ENCODE measurements at places on chromosomes 1 and 21.

GRCh38 chr1:68379085-68379478, 70.7 kb downstream of the RPE65 start:
- no peak for DNase-seq

- DNase-seq, result no peak
Observed at GRCh38 chr1:17682400-17682799, 72.7 kb upstream of the ACTL8 start.

DNA sequence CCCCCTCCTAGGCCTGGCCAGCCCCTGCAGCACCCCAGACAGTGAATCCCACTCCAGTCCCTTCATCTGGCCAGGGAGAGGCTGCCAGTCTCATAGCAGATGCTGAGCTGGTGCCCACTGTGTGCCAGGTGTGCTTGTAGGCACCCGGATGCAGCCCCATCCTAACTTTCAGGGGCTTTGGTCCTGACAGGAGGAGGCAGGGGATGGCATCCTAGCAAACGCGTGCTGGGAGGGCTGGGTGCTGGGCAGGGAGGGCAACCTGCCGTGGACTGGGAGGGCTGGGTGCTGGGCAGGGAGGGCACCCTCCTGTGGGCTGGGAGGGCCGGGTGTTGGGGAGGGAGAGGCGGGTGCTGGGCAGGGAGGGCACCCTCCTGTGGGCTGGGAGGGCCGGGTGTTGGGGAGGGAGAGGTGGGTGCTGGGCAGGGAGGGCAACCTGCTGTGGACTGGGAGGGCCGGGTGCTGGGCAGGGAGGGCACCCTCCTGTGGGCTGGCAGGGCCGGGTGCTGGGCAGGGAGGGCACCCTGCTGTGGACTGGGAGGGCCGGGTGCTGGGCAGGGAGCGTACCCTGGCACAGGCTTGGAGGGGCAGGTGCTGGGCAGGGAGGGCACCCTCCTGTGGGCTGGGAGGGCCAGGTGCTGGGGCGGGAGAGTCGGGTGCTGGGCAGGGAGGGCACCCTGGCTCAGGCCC, 35.3 kb downstream of the SLC19A1 start:
- no peak for DNase-seq

GRCh38 chr1:39317910-39318633, 113.6 kb downstream of the MACF1 start:
- no peak for DNase-seq

DNA sequence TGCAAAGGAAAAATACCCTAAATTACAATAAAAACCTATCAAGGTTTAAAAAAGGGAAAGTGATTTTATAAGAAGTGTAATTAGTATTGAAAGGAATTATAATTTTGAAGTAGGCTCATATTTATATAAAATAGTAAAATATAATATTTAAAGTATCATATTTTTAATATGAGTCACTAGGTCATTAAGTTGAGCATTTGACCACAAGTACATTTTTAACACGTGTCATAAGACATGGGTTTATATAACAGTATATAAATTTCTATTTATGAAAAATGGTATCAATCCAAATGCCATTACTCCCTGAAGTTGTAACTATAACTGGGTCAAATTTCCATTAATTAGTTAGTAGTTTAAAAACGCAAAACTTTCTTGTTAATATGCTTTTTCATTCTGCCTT, 365.9 kb downstream of the COL11A1 start:
- no peak for DNase-seq

DNA sequence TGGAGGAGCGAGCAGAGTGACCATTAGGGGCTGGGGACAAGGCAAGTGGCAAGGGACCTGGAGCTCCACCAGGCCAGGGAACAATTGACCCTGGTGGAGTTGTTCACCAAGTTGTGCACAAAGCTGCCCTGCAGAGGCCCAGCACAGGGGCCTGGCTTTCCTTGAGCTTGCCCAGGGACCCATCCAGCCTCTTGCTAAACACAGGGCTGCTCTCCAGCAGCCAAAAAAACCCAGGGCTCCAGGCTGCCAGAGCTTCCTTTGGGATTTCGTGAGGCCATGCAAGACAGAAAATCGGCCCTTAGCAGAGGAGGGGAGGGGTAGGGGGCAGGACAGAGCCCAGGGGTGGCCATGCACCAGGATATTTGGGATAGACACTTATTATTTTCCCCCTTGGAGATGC, 32.6 kb downstream of the LRP8 start:
- no peak for DNase-seq

DNA sequence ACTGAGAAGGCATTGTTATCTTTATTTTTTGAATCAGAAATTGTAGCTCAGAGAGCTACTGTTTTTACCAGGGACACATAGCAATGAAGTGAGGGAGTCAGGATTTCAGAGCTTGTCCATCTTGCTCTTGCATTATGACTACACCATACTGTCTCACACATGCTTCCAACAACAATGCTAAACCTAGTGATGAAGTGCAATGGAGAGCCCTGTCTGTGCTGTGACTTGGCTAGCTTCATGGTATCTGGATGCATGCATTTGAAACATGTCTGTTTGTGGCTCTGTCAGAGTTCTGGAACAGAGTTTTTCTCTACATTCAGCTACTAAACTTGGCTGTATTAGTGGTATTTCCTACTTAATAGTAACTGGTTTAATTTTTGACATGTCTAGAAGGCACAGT, 7.0 kb downstream of the PLPPR4 start:
- DNase-seq, result no peak

DNA sequence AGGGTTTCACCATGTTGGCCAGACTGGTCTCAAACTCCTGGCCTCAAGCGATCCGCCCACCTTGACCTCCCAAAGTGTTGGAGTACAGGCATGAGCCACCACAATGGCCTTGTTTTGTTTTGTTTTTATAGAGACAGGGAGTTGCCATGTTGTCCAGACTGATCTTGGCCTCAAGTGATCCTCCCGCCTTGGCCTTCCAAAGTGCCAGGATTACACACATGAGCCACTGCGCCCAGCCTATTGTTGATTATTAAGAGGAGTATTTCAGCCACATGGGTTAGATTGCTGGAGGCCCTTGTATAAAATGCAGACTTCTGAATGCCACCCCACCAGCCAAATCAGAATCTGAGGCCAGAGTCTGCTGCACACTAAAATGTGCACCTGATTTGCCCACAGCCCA, 57.2 kb upstream of the ANGPTL1 start:
- no peak for DNase-seq

DNA sequence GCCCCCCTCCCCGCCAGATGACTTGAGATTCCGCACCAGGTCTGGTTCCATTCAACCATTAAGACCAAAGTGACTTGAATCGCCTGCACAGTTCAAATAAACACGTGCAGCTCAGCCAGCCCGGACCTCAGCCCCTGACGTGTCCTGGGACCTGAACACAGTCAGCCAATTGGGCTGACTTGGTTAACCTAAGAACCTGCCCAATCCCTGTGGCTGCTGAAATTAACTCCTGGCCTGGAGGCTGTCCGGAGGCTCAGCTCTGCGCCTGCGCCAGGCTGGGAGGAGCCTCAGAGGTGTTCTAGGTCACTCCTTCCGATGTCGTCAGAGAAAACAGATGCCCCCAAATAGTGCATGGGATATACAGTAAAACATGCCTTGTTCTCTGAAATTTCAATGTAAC, 73.4 kb downstream of the SCCPDH start:
- DNase-seq, result no peak

DNA sequence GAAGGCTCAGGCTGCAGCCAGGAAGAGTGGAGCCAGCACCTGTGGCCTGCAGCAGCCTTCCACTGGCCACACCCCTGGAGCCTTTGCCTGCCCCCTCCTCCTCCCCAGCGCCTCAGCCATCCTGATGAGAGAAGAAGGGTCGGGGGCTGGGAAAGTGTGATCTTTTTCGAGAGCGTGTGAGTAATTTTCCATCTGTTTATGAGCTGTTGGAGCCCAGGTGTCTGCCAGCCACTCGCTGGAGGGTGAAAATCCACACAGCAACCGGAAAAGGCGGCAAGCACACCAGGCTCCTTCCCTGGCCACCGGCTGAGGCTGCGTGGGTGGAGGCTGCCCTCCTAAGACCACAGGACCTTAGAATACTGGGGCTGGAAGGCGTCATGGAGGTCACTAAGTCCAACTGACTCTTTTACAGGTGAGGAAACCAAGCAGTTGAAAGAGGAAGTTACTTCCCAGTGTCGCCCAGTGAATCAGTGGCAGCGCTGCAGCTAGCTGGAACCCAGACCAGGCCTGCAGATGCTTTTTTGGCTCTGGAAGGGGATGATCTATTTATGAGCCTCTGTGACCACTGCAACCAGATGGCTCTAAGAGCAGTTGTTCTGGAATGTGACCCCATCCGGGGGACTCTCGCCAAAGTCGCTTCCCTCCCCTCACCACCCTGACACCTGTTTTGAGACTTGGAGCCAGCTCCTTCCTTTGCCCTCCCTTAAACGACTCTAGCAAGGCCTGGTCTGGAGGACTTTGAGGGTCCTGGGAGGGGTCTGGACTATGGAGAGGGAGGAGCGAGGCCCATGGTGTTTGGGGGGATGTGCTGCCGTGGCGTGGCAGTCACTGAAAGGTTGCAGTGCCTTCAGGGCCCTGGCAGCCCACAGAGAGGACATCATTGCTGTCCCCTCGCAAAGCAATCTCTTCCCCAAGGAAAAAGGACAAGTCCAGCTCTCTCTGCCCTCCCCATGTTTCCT, 54.5 kb downstream of the LGR6 start:
- DNase-seq, result no peak

Data from nucleus accumbens (tissue), 56 donors.